ENCODE measurements at places on chromosomes 1 and 21.
A peak's percentile ranks its signal among the peaks of the same experiment; 100 is the strongest.

- no peak for DNase-seq
Measured at GRCh38 chr1:171877701-171878100, 36.4 kb downstream of the DNM3 start.

- no peak for DNase-seq
Measured at GRCh38 chr1:178397678-178398077, 99.1 kb downstream of the CLEC20A start.

GRCh38 chr1:93578433-93578830 lies 103.2 kb downstream of the BCAR3 start:
- no peak for DNase-seq

GRCh38 chr1:238088560-238089290 lies 198.0 kb upstream of the ZP4 start:
- no peak for DNase-seq

DNA sequence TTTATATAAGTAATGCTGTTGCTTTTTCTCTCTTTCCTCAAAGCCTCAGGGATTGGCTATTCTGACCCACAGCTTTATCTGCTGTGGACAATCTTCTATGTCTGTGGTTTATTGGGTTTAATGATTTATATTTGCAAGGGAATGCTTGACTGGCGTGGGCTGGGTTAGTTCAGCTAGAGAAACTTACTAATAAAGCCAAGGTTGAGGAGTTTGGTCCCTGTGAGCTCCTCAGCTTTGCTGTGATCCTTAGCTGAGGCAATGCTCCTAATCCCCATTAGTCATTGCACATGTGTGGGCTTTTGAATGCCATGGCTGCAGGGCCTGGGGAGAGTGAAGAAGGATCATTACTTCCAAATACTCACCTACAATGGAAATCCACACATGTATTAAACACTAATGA lies 179.3 kb downstream of the ZNF326 start:
- DNase-seq = peak; percentile 6

GRCh38 chr1:100810360-100810759 lies 84.3 kb downstream of the EXTL2 start:
- no peak for DNase-seq

GRCh38 chr21:44726826-44727225 lies 15.5 kb upstream of the TSPEAR start:
- no peak for DNase-seq

- DNase-seq = no peak
Measured at GRCh38 chr1:85504417-85504816, 39.5 kb upstream of the DDAH1 start.

DNA sequence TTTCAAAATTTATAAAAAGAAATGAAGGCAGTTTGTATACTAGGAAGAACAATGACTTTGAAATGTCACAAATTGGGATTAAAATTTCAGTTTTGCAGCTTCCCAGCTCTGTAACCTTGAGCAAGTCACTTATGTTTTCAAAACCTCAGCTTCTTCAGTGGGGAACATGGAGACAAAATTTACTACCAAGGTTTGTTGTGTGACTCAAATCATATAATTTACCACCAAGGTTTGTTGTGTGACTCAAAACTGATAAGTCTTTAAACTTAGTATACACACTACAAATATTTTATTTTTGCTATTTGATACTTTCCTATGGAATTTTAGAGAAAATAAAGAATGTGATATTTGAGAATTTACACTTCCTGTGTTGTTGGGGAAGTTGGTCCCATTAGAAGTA lies 219.9 kb downstream of the KCTD3 start:
- no peak for DNase-seq

DNA sequence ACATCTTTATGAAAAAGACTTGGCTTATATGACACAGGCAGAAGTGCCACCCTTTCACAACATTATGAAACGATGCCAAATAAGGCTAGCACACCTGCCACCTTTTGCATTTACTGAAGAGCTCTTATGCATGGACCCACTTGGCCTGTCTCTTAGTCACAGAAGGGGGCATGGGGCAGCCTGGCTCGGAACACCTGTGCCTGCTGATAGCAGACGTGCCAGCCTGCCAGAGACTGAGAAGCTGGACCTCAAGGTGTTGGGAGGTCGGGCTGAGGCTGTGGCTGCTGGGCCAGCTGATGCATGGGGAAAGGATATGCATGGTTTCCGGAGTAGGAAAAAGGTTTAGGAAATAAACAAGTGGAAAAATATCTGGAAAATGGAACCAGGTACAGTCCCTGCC lies 21.5 kb downstream of the RCAN1 start:
- no peak for DNase-seq

- DNase-seq = no peak
Measured at GRCh38 chr1:151920149-151920548, 10.8 kb upstream of the THEM4 start.

- no peak for DNase-seq
Measured at GRCh38 chr1:174996476-174996875, 3.3 kb upstream of the CACYBP start.

DNA sequence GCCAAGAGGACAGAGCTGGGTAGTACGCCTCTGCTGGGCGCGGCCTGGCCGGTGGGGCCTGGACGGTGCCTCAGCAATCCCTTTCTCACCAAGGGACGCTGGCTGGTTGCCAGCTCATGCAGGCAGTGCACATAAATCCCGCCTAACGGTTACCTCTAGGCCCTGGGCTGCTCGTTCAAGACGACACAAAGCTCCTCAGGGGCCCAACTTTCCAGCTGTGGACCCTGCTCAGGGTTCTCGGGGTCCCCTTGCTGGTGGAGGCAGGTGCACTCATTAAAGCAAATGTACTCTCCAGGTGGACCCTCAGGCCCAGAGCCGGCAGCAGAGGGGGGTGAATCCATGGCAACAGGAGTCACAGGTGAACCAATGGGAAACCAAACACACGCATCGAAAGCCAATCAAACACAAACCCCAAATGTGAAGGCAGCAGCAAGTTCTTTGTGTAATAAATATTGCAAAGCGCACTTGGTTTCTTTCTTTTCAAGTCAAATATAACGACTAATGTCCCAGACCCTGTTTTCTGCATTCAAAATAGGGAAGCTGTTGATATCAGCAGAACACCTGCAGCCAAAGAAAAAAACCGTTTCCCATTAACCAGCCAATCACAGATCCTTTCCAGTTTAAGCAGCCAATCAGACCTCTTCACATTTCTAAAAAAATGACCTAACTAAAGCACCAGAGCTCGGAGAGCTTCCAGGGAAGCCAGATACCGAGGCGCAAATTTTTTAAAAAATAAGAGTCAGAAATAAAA lies 26.1 kb upstream of the CLSTN1 start:
- no peak for DNase-seq

DNA sequence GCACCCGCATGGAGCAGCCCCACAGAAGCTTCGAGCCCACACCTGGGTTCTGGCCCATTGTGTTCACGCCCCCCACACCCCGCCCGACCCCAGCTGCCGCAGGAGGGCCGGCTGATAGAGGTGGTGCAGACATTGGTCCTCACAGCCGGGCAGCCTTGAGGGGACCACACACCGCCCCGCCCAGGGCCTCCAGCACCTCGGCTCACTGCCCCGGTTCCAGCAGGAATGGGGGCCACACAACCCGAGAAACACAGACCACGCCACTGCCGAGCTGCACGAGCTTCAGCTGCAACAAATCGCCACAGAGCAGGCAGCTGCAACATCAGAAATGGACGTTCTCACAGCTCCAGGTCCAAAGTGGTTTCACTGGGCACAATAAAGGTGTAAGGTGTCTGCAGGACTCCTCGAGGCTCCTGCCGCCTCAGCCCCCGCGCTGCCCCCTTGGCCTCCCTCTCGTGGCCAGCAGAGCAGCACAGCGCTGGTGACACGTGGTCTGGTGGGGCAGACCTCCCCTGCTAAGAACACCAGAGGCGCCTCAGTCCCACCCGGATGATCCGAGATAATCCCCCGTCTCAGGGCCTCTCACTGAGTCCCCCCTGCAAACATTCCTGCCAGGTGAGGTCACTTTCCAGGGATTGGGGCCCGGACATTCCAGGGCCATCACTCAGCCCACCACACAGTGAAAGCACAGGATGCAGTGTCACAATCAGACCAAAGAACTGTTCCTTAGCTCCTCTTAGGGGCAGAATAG lies 62.3 kb upstream of the ADARB1 start:
- DNase-seq = peak; percentile 85

DNA sequence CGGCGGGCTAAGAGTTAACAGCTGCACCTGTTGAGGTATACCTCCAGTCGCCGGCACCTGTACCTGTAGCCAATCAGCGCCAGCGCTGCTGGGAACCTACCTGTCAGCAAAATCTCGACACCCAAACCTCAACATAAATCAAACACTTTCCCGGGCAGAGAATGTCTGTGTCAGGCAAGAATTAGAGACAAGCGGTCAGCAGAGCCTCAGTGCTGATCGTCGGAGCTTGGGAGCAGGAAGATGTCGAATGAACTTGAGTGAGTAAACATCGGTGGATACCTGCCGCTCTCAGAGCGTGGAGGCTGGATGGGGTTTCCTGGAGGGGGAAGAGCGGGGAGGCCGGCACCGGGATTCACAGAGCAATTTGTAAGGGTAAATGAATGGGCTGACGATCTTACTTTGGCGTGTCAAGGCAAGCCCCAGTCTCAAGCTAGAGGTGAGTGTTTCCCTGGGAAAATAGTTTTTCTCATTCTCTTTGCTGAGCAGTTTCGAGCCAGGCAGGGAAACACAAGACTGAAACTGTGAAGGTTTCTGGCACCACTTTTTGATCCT lies at the start of gene GRHL3:
TSS of gene GRHL3 (plus strand) at position 46 of the 552 bp plus-strand sequence. CDS start at position 241, 195 bp downstream.
- no peak for DNase-seq

DNA sequence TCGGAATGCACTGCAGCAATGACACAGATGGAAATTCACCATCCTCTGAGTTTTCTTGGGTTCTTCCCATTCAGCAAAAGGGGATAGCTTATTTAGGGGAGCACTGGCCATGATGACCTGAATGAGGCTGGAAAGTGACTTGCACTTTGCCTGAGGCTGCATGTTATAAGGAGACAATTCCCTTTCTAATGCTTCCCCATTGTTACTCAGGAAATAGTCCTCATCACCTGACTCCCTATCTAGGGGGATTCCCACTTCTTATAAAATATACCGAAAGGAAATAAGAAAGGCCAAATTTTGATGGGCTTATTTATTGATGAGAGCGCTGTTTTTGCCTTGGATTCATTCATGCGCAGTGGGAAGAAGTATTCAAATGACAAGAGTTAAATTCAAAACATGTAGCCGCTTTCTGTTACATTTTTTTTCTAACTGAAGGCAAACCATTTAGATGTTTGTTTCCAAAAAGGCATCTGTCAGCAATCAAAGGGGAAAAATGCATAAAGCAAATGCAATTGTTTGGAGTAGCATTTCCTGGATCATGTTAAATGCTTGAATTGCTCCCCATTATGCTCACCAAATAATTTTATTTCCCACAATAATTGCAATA lies 220.3 kb upstream of the NFIA start:
- no peak for DNase-seq

GRCh38 chr1:71666609-71667008 lies 585.8 kb upstream of the ZRANB2 start:
- DNase-seq = no peak

GRCh38 chr21:15015622-15016471 lies 49.0 kb downstream of the NRIP1 start:
- no peak for DNase-seq

- DNase-seq = no peak
Measured at GRCh38 chr1:19738076-19738475, 61.6 kb downstream of the TMCO4 start.

GRCh38 chr1:59061876-59062275 lies 235.0 kb upstream of the FGGY start:
- DNase-seq = peak; percentile 57

DNA sequence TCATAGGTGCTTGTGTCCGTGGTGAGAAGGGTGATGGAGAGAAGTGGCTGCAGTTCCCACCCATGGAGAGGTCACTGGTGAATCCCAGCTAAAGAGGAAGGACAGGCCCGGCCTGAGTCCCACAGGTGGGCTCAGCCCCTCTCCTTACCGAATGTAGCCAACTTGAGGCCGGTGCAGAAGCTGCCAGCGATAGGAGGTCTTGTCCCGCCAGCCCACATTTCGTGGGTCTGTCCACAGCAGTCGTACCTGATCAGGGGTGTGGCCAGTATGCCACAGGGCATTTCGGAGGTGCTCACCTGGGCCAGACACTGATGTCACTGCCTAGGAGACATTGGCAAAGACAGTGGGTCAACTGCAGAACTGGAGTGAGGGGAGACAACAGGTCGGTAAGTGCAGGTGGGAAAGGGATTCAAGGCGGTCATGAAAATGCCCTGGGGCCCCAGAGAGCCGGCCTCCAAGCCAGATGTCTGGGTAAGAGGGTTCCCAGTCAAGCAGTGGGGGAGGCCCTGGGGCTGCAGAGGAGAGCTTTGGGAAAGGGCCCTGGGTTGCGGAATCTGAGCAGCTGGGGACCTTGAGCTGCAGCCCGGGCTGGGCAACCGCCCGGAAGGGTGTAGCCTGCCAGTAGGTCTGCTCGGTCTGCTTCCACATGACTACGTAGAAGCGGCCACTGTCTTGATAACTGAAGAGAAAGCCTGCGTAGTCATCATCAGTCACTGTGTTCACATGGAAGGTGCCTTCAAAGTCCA lies 10.6 kb downstream of the THBS3 start:
- DNase-seq = no peak

GRCh38 chr1:37031429-37031828 lies 2.9 kb downstream of the GRIK3 start:
- no peak for DNase-seq

DNA sequence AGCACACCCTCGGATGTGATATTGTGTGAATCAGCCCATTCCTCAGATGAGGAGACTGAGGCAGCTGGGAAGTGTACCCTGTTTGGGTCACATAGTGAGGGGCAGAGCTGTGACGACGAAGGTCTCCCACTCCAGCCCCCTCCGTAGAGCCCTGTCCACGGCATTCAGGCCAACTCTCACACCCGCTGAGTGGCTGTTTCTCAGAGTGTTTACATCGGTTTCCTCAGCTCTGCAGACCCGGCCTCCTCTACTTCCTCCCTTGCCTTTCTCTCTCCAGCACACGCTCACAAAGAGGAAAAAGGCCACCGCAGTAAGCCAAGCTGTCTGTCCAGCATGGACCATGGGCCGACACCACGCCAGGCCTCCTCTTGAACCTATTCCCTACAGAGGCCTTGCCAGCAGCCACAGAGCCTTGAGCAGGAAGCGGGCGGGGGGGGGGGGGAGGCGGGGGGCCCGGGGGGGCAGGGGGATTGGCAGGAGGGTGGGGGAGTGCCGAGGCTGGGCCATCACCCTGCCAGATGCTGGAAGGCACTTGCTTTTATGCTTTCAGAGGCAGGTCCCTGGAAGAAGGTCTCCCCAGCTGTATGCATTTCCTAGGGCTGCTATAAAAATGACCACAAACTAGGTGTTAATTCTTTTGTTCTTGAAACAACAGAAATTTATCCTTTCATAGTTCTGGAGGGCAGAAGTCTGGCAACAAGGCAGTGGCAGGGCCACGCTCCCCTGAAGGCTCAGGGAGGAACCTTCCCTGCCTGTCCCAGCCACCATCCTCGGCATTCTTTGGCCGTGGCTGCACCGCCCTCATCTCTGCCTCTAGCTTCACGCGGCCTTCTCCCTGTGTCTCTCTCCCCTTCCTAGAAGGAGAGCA lies 178.4 kb downstream of the PSMG1 start:
- no peak for DNase-seq

DNA sequence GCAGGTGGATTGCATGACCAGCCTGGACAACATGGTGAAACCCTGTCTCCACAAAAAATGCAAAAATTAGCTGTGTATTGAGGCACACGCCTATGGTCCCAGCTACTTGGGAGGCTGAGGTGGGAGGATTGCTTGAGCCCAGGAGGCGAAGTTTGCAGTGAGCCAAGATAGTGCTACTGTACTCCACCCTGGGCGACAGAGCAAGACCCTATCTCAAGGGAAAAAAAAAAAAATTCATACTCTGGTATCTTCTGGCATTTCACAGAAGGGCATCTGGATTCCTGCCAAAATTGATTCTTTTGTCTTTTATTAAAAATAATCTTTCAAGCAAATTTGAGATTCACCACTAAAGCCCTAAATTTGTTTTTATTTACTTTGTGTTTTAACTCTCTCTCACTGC lies 19.2 kb downstream of the CLIC4 start:
- DNase-seq = no peak

- DNase-seq = no peak
Measured at GRCh38 chr21:41942457-41942856, 11.4 kb downstream of the C2CD2 start.

Measured in left kidney (tissue), 8 donors.